ENCODE measurements at places on chromosomes 5 and 9. TPM values are rescaled to one million over a fixed set of nuclear protein-coding genes. Genes with fewer than 3 reads are reported as not detected.

GRCh38 chr9:72415163-72415562, 50.2 kb upstream of the ZFAND5 start:
- DNase-seq: no peak

DNA sequence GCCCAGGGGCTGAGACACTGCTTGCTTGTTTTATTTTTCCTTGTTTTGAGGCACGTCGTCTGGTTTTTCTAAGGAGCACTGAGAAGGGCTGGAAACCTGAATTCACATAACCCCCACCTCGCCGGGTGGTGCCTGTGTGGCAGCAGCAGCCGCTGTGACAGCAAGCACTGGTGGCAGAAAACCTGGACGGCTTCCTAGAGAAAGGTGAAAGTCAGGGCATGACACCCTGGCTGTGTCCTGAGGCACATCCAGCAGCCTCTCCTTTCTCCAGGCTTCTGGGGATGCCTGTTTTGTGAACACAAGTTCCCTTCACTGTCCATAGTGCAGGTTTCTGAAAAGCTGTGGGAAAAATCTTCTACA, 29.2 kb downstream of the MRPL36 start:
- DNase-seq: no peak

GRCh38 chr5:89712134-89712700, 697.3 kb downstream of the CETN3 start:
- DNase-seq: no peak

- no peak for DNase-seq
These were observed 448.0 kb downstream of the CCDC171 start for GRCh38 chr9:16000811-16001210.

- no peak for DNase-seq
These were observed 48.2 kb downstream of the DAB2IP start for GRCh38 chr9:121699571-121700164.

DNA sequence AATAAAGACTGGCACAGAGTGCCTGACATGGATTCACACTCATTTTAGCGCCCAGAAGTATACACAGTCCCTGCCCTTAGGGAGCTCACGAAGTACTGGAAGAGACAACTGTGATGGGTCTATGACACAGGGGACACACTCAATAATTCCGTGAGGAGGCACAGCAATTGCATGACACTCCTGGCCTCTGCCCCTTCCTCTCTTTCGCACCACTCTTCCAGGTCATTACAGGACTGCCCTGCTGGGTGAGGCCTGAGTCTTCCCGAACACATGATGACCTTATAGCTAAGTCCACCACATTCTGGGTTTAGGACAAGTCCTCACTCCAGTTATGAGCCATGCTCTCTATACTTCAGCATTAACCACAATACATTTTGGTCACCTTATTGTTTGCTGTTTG, 134.7 kb downstream of the GNA14 start:
- DNase-seq: no peak

DNA sequence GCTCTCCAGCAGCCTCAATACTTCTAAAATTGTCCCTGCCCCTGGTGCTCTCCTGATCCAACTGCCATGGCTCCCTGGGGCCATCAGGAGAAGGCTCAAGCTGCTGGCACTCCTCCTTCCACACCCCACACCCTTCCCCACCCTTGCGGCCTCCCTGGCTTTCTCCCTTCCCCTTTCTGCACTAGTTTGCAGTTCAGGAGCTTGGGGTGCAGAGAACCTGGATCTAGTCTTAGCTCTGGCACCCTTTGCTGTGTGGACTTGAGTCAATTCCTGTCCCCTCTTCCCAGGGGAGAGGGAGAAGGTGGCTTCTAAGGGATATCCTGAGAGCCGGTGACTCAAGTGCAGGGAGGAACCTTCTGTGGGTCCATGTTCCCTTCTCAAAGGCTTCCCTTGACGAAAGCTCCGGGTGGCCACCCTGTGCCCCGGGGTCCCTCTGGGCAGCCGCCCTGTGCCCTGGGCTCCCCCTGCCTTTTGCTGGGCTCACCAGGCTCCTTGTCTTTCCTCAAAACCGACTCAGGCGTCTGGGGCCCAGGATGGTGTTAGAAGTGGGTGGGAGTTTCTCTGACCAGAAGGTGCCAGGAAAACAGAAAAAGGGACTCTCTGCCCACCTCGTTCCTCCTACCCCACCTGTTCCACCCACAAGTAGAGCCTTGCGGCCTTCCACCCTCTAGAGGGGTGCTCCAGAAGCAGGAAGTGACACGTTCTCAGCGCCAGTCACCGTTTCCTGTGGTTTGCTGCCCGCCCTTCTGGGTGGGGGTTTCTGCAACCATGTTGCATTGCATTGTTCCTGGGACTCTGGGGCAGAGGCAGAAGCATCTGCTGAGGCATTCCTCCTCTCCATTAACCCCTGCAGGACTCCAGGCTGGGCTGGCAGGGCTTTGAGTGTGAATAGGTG, 15.0 kb downstream of the GLIPR2 start:
- no peak for DNase-seq

DNA sequence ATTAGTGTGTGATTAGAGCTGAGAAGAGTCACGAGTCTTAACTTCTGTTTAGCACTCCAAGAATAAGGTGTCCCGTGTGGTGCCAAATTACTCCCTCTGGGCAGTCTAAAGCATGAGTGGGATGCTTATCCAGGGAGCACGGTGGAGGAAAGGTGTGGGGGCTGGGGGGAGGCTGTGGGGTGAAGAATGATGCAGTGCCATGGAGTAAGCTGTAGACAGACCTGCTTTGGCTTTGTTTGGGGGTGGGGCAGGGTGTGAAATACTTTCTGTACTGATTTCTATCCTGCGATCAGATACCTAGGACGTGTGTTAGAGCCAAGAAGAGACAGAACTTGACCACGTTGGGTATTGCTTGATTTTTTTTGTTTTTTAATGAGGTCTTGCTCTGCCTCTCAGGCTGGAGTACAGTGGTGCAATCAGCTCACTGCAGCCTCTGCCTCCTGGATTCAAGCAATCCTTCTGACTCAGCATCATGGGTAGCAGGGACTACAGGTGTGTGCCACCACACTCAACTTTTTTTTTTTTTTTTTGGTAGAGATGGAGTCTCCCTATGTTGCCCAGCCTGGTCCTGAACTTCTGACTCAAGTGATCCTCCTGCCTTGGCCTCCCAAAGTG, 232.8 kb downstream of the MAN2A1 start:
- DNase-seq: no peak

GRCh38 chr9:122125509-122126330, 32.6 kb upstream of the TTLL11 start:
- no peak for DNase-seq

GRCh38 chr9:137150617-137151457, 11.9 kb downstream of the GRIN1 start:
- DNase-seq: no peak

- DNase-seq: no peak
These were observed 148.8 kb upstream of the ABCA1 start for GRCh38 chr9:105076729-105077128.

- DNase-seq: no peak
These were observed 32.8 kb downstream of the COL23A1 start for GRCh38 chr5:178557416-178557815.

DNA sequence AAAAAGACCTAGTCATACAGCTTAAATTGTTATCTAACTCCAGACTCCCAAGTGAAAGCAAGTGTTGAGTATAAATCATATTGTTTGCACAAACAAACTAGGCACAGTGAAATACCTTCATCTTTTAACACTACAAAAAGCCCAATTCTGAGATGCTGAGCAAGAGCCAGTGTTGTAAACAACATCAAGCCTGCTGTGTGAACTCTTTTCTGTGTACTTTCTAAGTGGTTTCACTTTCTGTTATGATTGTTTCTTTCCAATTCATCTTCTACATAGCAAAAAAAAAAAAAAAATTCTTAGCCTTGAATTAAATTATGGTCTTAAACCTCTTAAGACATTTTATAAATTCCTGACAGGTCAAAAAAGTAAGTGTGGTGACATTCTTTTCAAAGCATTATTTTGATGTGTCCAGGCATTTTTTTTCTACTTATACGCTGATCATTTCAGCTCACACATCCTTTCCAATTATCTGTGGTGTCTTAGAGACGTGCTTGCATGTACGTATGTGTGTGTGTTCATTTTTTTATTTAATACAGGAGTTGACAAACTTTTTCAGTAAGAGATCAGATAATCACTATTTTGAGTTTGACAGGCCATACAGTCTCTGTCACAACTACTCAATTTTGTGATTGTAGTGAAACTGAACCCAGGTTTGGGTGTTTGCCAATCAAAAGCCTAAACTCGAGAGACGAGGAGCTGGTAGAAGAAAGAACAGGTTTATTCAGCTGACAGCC, 556.1 kb downstream of the CDH9 start:
- peak; percentile 0 for DNase-seq

DNA sequence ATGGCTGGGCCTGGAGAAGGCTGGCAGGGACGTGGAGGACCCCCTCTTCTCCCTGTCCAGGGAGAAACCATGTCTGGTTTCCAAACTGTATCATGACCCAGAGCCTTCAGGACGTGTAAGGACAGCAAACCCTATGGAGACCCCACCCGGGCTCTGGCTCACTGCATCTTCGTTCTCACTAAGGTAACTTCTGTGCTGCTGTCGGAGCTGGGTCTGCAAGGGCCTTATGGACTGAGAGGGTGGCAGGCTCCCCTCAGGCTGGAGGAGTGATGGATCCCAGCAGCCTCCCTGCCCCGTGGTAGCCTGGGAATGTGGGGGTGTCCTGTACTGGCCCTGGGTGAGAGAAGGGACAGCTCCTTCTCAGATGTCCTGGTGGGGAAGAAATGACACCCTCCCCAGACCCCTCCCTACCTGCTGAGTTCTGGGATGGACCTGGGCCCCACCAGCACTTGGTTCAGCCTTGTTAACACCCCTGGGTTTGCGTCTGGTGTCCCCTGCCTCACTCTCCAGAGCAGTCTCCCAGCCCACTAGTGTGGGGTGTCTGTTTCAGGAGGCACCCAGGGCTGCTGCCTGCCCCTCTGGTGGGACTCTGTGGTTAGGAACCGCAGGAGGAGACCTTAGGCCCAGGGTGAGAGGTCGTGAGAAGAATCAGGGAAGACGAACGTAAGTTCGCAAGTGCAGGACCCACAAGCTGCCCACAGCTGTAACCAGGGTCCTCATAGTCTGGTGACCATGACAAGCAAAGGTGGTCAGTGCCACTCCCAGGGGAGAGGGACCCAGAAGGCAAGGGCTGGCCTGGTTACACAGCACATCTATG, 6.6 kb downstream of the SPATA31E1 start:
- DNase-seq: no peak

DNA sequence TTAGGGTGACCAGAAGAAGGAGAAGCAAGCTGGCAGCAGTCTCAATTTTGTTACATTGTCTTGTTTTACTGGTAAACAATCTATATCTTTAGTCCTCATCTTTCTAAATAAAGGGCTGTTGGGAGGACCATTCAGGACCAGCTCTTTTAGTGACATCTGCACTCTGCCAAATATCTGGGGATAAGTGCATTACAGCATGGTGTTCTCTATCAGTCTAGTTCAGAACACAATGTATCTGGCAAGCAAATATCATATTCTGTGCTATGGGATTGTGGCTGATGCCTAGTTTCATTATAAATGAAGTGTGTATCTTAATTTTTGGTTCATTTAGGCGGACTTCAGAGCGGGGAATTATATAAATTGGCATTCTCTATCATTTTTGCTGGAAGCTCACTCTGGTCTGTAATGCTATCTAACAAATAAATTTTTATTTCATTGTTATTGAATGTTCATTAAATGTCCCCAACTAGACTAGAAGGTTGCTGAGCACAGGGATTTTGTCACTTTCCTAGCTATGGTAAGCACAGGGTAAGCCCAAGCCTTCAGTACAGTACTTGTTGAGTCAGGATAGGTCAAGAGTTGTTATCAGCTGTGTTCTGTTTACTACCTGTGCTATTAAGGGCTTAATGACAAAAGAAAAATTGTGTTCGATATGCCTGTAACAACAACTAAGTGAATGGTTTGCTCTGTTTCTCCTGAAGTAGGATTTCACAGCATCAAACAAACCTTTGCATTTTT, 11.9 kb downstream of the WDR31 start:
- no peak for DNase-seq

DNA sequence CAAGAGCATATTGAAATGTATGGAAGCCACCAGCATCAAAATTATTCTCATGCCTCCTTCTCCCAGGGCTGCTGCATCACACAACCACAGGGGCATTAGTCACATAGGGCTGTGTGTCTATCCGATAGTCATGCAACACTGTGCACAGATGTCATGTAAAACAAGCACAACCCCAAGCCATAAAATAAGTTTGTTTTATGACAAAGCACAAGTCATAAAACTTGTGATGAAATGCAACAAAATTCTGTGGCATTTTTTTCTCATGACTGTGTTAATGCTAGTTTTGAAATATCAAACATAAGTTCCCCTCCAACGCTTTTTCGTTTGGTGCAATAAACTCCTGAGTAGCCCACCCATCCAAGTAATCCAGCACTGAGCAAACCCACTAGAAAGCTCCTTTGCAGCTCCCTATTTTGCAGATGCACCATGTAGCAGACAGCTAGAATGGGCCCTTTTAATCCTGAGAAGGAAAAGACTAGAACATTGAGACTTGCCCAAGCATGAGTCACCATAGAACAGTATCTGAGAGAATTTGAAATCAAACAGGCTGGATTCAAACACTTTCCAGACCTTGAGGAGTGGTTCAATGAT, 93.3 kb upstream of the ZNF366 start:
- no peak for DNase-seq

DNA sequence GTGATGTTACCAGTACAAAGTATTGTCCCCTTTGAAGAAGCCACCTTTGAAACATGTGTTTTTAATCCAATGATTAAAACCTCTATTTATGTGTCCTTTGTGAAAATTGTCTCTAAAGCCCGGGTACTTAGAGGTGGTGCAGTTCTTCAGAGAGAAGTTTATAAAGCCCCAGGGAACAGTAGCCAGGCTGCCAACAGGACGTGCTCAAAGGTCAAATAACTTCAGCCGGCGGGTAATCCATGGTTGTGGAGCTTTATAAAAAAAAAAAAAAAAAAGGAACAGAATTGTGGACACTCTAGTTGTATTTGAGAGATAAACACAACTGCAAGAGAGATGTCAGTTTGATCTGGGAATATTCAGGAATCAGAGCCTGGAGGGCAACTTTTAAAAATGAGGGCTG, 57.9 kb upstream of the CTNND2 start:
- no peak for DNase-seq

GRCh38 chr5:14213813-14214585, 70.9 kb downstream of the TRIO start:
- no peak for DNase-seq

The BTNL8 gene
- polyA plus RNA-seq: not detected

The LSM11 gene
- 11.2 TPM for polyA plus RNA-seq

The FBP2 gene
- polyA plus RNA-seq: 41.3 TPM

The MCC gene
- 21.2 TPM for polyA plus RNA-seq

The CDX1 gene
- 0.13 TPM for polyA plus RNA-seq

GRCh38 chr5:82165740-82166530, 112.2 kb downstream of the RPS23 start:
- peak; percentile 93 for DNase-seq

- no peak for DNase-seq
These were observed 27.6 kb downstream of the DAP start for GRCh38 chr5:10733426-10733825.

The SVEP1 gene
- 26.8 TPM for polyA plus RNA-seq

The DMGDH gene
- 2.7 TPM for polyA plus RNA-seq
